Occipital lobe (tissue), 3 donors: ENCODE measurements at places on chromosomes 16 and 17. TPM values are rescaled to one million over a fixed set of nuclear protein-coding genes. Genes with fewer than 3 reads are reported as not detected.

The GSDMA gene
- not detected for total RNA-seq

The ICAM2 gene
- 8.4 TPM for total RNA-seq

The OTOA gene
- total RNA-seq, result 1.1 TPM

The CACNG3 gene
- total RNA-seq, result 2.5 TPM

The SARM1 gene
- 17.8 TPM for total RNA-seq

The GJC1 gene
- 81.3 TPM for total RNA-seq

The MYH13 gene
- total RNA-seq, result not detected

DNA sequence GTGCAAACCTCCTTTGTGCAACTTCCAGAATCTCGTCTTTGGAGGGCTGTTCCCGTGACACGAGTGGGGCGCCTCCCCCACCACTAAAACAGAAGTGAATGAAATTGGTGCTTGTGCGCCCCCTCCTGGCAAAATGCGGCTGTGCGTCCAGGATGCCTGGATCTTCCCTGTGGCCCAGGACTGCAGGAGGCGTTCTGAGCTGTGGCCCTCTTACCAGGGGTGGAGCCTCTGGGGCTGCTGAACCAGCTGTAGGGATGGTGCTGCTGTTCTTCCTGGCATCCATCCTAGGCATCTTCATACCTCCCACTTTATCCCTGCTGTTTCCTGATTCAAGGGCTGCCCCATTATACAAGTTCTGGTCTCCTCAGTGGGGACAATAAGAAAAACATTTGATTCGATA lies 18.5 kb upstream of the NAGLU start:
- peak; percentile 60 for DNase-seq

- no peak for DNase-seq
These were observed 114.3 kb downstream of the SPACA3 start for GRCh38 chr17:33105911-33106310.

GRCh38 chr16:62225675-62226074 lies 189.4 kb upstream of the CDH8 start:
- peak; percentile 1 for DNase-seq

DNA sequence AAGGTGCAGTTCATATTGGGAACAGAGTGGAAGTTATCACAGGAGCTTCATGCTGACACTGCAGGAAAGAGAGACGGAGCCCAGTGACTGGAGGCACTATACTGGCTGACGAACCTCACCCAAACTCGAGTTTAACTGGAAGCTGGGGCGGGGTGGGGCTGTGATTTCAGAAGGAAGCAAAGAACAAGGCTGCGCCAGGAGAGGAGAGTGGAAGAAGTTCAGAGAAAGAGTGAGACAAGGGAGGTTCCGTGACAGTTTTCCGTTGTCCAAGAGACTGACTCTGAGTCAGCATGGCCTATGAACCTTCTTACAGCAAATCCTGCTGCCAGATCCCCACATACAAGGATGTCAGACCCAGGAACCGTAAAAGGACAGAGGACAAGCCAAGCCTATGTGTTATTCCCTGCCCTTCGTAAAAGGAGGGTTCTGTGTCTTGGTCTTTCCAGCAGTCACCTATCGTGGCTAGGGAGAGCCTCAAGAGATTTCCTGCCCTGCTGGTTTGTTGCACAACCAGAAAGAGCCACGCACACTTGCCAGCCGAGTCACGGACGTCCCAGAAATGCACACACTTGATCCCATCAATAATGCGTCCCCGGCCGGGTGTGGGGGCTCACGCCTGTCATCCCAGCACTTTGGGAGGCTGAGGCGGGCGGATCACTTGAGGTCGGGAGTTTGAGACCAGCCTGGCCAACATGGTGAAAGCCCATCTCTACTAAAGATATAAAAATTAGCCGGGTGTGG lies 5.1 kb downstream of the PITPNA start:
- no peak for DNase-seq

- DNase-seq, result no peak
These were observed 95.5 kb downstream of the GNAO1 start for GRCh38 chr16:56286809-56287208.

GRCh38 chr16:57479205-57479975 lies 6.9 kb downstream of the DOK4 start:
- DNase-seq, result no peak

- no peak for DNase-seq
These were observed 102.1 kb downstream of the YPEL2 start for GRCh38 chr17:59433586-59433985.

GRCh38 chr16:65789161-65789945 lies 577.1 kb upstream of the CDH5 start:
- no peak for DNase-seq

GRCh38 chr16:55497558-55497957 lies 11.3 kb upstream of the LPCAT2 start:
- DNase-seq, result no peak

DNA sequence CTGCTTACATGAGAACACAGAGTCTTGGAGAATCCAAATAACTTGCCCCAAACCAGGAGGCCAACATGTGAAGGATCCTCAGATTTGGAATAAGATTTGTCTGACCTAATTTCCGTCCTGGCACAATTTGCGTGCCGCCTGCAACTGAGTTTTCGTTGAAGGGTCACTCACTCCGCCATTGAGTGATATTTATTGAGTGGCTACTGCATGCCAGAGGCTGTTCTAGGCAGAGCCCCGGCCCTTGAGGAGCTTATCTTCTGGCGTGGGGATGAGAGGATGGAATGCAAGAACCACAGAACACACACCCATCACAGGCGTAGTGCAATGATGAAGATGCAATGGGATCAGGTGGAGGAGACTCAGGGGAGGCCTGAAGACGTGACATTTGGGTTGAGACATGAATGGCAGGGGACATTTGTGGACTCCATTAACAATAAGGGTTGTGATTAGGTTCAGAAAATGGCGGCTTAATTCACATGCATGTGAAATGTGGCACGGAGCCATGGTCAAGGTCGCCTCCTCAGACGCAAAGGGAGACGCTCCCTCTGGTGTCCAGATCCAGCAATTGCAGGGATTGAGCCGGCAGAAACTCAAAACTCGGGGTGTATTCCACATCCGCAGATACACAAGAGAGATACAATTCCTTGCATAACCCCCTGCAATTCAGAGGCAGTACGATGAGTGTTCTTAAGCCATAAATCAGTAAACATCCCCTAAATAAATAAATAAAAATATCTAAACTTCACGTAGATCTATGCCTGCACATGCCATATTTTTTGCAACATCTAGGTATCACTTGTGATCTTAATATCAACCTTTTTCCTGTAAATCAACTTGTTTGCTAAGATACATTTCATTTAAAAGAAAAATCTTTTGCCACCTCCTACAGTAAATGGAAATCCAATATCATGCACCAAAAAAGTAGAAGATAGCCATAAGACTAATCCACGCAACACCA lies 57.9 kb upstream of the CACNG4 start:
- DNase-seq, result peak; percentile 43

DNA sequence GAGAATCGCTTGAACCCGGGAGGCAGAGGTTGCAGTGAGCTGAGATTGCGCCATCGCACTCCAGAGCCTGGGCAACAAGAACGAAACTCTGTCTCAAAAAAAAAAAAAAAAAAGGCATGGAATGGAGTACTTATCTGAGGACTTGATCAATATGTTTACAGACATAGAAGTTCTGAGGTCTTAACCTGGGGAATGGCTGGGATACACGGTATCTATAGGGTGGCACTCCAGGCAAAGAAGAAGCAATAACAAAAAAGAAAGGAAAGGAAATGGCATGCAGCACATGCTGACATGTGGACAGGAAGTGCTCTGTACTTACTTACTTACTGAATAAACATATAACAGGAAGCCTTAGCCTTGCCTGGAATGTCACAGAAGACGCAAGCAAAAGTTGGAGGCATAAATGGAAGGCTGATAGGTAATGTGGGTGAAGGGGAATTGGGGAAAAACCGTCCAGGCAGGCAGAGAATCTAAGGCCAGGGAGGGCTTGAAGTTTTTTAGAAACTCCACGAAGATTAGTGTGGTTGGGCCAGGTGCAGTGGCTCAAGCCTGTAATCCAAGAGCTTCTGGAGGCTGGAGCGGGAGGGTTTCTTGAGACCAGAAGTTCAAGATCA lies 10.1 kb upstream of the SPOP start:
- no peak for DNase-seq

DNA sequence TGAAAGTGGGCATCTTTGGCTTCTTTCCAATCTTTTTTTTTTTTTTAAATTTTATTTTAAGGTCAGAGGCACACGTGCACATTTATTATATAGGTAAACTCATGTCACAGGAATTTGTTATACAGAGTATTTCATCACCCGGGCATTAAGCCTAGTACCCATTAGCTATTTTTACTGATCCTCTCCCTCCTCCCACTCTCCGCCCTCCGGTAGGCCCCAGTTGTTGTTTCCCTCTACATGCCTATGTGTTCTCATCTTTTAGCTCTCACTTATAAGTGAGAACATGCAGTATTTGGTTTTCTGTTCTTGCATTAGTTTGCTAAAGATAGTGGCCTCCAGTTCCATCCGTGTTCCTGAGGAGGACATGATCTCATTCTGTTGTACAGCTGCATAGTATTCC lies 108.5 kb downstream of the CYB561 start:
- DNase-seq, result no peak

GRCh38 chr16:67673712-67674580 lies 7.3 kb downstream of the C16orf86 start:
- no peak for DNase-seq

DNA sequence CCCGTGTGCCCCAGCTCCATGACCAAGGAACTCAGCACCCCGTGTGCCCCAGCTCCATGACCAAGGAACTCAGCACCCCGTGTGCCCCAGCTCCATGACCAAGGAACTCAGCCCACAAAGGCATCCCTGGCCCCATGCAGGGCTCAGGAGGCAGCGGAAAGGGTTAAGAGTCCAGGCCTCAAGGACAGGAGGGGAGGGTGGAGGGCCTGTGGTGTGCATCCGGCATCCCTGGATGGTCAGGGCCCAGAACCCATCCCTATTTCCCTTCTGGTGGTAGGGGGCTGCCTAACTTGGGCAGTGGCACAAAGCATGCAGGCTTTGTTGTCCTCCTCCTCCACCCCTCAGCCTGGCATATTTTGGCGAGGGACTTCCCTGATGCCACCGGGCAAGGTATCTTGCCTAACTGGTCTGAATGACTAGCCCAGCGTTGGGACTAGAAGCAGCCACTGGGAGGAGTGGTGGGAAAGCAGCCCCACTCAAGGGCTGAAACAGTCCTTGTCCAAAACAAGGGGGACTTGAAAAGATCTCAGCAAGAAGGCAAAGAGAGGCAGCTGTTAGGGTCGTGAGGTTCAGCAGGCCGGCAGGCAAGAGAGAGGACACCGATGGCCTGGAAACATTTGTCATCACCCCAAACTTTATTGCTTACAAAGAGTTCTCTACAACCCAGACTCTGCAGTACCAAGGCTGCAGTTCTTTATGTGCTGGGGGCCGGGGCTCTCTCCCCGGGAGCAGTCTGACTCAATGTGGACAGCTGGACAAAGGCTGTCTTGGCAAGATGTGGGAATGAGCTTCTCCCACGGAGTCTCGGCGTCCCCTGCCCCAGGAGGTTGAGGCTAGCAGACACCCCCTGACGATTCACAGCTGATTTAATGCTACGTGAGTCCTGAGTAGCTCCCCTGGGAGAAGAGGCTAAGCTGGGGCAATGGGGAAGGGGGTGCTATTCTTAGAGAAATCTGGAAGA lies 902 bp upstream of the SPATA32 start:
- no peak for DNase-seq

GRCh38 chr17:63686138-63686685 lies 13.7 kb downstream of the LIMD2 start:
- DNase-seq, result no peak

- DNase-seq, result no peak
These were observed at the start of gene MYO1D for GRCh38 chr17:32876417-32877163. MYO1D (minus strand) TSS chr17:32877124; CDS start chr17:32876872, 252 bp downstream.

DNA sequence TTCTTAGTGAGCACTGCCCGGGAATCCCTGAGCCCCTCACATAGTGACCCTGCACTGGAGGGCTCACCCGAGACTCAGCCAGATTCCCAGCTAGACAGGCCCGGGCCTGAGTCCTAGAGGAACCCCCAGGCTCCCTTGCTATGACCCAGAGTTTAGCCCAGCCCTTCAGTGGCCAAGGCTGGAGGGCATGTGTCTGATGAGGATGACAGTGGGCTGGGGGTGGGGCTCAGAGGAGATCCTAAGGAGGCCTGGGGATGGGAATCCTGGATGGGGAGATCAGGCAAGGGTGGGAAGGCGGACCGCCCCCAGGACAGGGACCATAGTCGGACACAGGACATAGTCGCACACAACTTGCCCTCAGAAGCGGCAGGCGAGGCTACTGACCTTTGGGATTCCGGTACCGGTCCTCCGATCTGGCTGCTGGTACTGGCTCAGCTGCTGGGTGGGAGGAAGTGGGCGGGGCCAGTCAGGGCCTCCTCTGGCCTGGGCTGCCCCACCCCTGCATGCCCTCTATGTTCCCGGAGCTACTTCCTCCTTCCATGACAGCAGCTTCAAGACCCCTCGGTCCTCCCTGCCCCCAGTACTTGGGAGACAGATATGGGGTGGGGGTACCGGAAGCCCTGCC lies 1.1 kb downstream of the CD79B start:
- no peak for DNase-seq

DNA sequence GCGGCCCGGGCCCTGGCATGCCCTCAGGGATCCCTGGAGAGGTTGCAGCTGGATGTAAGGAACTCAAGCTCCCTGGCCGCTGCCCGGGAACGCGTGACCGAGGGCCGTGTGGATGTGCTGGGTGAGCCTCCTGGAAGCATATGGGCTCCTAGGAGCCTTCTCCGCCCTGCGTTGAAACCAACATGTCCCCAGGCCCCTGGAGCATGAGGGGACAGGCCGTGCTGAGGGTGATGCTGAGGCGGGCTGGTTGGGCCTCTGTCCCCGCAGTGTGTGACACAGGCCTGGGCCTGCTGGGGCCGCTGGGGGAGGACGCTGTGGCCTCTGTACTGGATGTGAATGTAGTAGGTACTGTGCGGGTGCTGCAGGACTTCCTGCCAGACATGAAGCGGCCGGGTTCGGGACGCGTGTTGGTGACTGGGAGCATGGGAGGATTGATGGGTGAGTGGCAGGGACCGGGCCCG lies 5.7 kb upstream of the HSD17B1 start:
- DNase-seq, result no peak

GRCh38 chr17:55710829-55711496 lies 11.7 kb downstream of the TMEM100 start:
- DNase-seq, result no peak

DNA sequence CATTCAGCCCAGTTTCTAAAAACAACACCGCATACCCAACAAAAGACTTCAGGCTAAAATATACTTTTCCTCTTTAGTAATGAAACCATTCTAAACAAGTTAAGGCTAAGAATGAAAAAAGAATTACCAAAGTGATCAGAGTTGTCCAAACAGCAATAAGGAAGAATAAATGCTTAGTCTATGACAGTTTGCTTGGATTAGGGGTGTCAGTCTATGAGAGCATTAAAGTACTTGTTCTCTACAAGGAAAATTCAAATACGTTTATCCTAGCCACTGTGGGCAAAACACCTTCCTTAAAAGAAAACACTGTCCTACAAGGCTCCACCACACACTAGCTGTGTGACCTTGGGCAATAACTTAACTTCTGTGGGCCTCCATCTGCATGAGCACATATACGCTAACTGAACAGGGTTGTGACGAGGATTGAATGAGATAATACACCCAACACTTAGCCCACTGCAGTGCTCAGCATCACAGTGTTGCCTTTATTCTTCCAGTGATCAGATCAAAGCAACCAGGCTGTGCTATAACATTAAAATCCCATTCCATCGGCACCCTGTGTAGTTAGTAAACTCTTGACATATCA lies 53.6 kb downstream of the TEX2 start:
- no peak for DNase-seq

- DNase-seq, result no peak
These were observed 281.9 kb upstream of the MAF start for GRCh38 chr16:79882340-79883005.
